CD4-positive, alpha-beta T cell treated with Interferon alpha-2 for 1 hour (primary cell): ENCODE measurements at places on chromosomes 1 and 21.

DNA sequence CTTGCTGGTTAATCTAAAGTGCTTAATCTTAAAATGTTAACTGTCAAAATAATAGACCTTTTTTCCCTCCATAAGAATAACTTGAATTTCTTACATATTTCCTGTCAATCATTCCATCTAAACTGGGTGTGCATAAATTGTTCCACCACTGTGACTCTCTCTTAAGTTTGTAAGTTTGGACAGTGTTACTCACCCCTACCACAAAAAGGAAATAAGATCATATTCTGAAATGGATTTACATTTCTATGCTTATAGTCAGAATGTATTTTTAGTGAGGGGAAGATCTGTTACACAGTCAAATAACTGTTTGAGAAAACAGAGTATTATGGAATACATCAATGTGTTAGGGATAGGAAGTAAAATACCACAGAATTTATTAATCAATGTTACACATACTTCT, 109.6 kb upstream of the DPYD start:
- no peak for DNase-seq

DNA sequence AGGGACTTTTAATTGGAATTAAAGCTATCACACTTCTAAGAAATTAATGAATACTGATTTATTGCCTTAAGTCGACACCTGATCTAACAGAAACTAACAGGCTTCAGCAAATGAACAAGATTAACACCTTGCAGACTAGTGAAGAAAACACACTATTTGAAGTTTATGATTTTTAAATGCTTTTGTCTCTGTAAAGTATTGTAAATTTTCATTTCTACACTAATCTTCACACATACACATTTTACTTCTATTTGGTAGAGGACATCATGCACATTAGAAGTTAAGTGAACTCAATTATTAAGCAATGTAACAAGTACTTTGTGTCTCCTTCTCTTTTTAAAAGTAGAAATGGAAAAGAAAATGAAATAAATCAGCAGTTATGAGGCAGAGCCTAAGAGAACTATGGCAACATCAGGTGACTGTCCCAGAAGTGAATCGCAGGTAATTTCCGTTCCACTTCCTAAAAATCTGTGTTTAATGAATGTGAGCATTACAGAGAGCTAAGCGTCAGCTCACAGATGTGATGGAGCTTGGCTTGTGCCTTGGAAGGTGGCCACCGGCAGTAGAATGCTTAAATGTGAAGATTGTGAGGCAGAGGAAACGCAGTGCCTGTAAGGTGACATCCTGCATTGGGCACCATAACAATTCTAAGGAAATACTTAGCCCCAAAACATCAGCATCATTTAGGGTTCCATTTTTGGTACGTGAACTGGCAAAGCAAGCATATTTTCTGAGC, 1.2 kb downstream of the PRMT2 start:
- peak; percentile 41 for DNase-seq

- peak; percentile 38 for DNase-seq
Observed at GRCh38 chr1:198201956-198202784, 45.4 kb downstream of the NEK7 start.

- peak; percentile 100 for DNase-seq
Observed at GRCh38 chr1:27772932-27773825, at the start of gene STX12. Gene STX12 (plus strand): TSS chr1:27773219. CDS start chr1:27773308, 89 bp downstream.

GRCh38 chr1:51583532-51583931, 33.4 kb upstream of the OSBPL9 start:
- DNase-seq: no peak

DNA sequence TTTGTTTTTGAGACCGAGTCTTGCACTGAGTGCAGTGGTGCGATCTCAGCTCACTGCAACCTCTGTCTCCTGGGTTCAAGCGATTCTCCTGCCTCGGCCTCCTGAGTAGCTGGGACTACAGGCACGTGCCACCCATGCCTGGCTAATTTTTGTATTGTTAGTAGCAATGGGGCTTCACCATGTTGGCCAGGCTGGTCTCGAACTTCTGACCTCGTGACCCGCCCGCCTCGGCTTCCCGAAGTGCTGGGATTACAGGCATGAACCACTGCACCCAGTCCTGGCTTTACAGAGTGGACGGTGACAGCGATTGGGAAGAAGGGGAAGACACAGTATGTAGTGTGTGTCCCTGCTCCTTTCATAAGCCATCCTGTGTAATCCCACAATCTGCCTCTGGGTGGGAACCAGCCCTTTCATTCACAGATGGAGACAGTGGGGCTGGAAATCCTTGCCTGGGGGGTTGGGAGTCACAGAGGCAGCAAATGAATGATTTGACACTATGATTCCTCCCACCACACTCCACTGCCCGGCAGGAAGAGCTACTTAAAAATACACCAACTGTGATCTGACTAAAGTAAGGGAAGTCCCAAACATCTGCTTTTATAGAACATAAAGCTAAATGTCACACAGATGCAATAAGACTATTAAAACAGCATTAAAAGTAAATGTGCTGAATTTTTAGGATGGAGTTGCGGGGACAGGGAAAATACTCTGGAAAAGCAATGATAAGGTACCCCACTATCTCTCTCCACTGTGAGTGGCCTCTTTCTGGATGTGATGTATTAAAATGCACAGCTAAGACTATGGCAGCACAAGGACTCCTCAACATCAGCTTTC, 4.5 kb downstream of the PARP1 start:
- no peak for DNase-seq

- no peak for DNase-seq
Observed at GRCh38 chr1:228378873-228379460, 27.7 kb downstream of the TRIM11 start.

- no peak for DNase-seq
Observed at GRCh38 chr1:153217212-153217611, at the start of gene PRR9. Gene PRR9 (plus strand): TSS chr1:153217584. CDS start chr1:153218145, 561 bp downstream.

DNA sequence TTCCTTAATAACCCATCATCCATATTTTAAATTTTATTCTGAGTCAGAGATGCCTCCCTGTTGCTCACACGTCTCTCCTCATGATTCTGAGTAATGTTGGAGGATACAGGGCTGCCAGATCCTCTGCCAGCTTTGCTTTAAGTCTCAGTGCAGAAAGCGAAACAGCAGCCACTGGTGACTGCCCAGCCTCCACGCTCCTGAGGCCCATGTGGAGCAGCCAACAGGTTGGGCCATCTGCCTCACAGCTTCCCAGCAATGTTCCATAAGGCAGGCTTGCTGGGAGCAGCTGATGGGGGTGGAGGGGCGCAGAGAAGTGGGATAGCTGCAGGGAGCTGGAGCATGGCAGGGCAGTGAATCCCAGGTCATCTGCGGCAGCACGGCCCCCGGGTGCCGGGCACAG, 104.2 kb downstream of the IGSF21 start:
- DNase-seq: no peak

DNA sequence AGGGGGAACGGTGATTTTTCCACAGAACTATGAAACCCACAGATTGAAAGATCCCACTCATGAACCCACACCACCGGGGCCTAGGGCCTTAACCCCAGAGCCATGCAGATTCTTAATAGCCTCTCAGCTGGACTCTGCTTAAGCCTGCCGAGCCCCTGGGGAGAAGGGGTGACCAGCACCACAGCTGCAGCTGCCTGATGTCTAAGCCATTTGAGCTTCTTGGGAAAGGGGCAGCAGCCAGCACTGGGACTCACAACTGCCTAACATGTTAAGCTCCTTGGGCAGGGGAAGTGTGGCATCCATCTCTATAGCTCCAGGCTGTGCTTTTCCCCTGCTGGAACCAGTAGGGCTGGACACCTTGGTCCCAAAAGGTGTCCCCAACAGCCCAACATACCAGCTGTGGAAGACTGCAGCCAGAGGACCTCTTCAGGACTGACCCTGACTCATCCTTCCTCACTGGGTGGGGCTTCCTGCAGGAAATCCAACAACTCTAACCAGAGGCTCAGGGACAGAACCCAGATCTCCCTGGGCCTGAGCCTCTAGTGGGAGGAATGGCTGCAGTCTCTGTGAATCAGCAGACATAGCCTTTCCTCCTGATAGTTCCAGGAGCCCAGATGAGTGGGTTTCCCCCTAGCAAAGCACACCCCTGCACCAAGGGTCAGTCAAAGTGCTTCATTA, 34.6 kb upstream of the FMO3 start:
- no peak for DNase-seq

- DNase-seq: no peak
Observed at GRCh38 chr1:178713259-178713658, 11.8 kb upstream of the RALGPS2 start.

DNA sequence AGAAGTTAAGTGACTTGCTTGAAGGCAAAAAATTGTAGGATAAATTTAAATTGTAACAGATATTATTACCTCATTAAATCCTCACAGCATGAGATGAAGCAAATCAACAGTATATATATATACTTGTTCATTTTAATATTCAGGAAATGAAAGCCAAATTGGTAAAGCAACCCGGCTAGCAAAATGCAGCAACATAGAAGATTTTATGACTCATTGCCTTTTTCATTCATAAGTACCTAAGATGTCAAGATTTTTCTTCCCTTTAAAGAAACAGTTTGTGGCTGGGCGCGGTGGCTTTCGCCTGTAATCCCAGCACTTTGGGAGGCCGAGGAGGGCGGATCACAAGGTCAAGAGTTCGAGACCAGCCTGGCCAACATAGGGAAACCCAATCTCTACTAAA, 190.5 kb upstream of the NRIP1 start:
- DNase-seq: no peak

DNA sequence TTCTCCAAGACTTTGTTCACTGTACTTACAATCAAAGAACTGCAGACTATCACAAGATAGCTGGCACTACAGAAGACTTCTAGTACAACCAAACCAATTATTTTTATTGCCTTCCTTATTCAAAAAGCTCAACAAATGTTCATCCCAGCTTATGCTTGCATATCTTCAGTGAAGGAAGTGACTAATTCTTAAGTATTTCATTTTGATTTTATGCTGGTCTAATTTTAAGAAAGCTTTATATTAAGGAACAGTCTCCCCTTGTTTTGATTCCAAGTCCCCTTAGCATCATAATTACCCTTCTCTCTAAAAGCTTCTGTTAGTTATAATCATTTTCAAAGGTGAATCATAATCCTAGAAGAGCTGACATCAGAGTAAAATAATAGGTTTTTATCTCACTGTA, 132.9 kb downstream of the LRRIQ3 start:
- no peak for DNase-seq

GRCh38 chr1:109396871-109397580, 692 bp downstream of the SORT1 start:
- no peak for DNase-seq

DNA sequence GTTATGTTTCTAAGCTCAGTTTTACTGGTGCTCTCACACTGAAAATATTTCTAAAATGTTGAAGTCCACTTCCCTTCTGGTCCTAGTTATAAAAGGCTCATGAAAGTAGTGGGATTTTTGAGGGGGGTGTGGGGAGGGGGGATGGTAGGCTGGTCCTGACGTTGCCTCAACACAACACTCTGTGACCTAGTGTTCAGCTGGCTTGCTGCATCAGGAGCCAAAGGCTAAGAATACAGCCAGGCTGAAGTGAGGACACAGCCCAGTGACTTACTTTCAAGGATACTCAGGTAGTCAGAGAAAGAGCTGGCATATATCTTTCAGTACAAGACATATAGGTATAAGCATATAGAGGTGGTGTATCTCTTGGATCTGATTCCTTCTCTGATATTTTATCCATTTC, 151.9 kb upstream of the C8B start:
- DNase-seq: no peak

- DNase-seq: no peak
Observed at GRCh38 chr1:54798206-54798605, 2.9 kb downstream of the TTC22 start.

DNA sequence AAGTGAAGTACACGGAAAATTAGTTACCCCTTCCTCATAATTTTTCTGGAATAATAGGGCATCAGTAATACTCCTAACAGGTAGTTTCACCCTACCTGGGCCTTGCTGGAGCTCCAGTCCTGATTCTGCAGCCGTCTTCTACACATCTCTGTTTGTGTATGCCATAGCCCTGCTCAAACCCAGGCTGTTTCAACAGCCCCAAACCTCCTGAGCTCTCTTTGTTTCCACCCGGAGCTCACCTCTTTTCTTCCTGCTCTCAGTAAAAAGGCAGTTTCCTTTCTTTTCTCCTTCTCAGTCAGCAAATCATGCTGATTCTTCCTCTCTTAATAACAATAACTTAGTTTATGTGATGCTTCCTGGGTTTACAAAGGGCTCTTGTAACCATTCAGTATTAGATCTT, 355.1 kb upstream of the RUNX1 start:
- no peak for DNase-seq

DNA sequence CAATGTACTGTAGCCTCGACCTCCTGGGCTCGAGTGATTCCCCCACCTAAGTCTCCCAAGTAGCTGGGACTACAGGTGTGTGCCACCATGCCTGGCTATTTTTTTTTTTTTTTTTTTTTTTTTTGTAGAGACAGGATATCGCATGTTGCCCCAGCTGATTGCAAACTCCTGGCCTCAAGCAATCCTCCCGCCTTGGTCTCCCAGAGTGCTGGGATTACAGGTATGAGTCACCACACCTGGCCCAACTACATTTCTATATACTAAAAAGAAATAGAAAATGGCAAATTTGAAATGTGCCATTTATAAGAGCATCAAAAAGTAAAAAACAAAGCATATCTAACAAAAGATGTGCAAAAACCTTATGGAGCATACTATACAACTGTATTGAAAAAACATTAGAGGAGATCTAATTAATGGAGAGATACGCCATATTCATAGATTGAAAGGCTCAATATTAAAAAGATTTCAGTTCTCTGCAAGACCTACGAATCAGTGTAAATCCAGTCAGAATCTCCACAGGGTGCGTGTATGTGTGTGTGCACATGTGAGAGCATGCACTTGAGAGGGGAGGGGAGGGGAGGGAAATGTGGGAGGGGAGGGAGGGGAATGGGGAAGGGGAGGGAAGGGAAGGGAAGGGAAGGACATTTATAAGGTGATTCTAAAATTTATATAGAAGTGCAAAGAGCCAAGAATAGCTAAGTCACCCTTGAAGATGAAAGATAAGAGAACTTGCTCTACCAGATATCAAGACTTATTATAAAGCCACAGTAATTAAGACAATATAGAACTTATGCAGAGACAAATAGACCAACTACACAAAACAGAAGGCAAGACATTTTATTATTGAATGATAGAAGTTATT, 15.5 kb upstream of the PADI4 start:
- no peak for DNase-seq

DNA sequence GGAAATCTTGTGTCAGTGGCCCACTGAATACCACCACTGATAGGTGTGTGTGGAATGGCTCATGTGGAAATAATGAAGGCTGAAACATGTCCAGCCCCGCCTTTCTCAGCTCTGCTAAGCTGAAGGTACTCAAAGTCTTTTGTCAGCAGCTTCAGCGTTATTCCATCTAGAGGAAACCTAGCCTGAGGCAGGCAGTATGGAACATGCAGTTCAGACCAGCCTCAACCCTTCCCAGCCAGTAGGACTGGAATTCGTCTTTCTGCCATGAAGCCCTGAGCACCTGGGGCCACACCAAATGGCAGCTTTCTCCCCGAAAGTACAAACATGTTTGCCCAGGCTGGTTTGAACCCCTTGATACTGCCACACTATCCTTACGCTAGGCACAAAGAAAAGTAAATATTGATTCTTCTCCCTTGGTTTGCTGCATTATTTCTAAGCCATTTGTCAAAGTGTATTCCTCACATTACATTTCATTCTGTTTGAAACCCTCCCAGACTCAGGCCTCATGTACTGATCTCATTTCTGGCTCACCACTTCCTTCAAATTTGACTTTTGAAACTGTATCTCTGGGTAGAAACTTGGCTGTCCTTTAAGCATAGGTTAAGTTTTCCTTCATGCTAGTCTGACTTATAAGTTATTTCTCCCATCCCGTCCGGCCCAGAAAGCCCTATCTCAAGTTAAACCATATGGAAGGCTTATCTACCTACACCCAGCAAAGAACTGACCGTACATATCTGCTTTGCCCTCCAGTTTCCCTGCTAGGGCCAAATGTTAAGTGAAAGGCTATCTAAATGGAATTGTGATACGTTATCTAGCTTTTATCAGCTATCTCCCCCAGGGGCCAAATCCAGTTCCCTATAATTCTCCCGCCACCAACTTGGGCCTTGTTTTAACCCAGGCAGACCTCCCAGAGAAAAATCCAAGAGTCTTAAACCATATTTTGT, 45.7 kb upstream of the HOOK1 start:
- no peak for DNase-seq
